Uterine smooth muscle cell (primary cell): ENCODE measurements at places on chromosomes 4 and X. TPM values are rescaled to one million over a fixed set of nuclear protein-coding genes. Genes with fewer than 3 reads are reported as not detected.

Gene DSPP
- not detected in 2 replicates for total RNA-seq

Gene F8A2
- total RNA-seq: not detected in 2 replicates

Gene TLR8
- total RNA-seq: not detected in 2 replicates

Gene TBX22
- not detected in 2 replicates for total RNA-seq

Gene CENPVL2
- not detected in 2 replicates for total RNA-seq

Gene IL2
- not detected in 2 replicates for total RNA-seq

Gene PPEF2
- total RNA-seq: under 0.01 TPM in 1 of 2 replicates, not detected in the other

Gene GAGE12E
- not detected in 2 replicates for total RNA-seq

Gene RAB40AL
- total RNA-seq: 0.22 and 0.37 TPM in 2 replicates

Gene CXCL8
- total RNA-seq: 1.5 and 6.3 TPM in 2 replicates

Gene EVC
- 37.2 and 59.4 TPM in 2 replicates for total RNA-seq

Gene AFF1
- total RNA-seq: 15.1 and 16.7 TPM in 2 replicates

Gene REELD1
- not detected in 2 replicates for total RNA-seq

Gene ETDB
- total RNA-seq: not detected in 2 replicates

Gene TMPRSS11B
- not detected in 2 replicates for total RNA-seq

Gene PTPN13
- total RNA-seq: 69.2 and 91.1 TPM in 2 replicates

Gene DCAF8L2
- total RNA-seq: not detected in 2 replicates

Gene ZBTB33
- total RNA-seq: 10.5 and 12.2 TPM in 2 replicates

Gene SPACA5
- total RNA-seq: not detected in 2 replicates

Gene TMSB15C
- total RNA-seq: 5.6 and 6.2 TPM in 2 replicates

Gene LPAR4
- total RNA-seq: 0.12 and 0.22 TPM in 2 replicates

Gene PHKA2
- 11.0 and 12.0 TPM in 2 replicates for total RNA-seq

Gene FGA
- 0.12 TPM in 1 of 2 replicates, not detected in the other for total RNA-seq

Gene ZMAT1
- 0.50 and 0.66 TPM in 2 replicates for total RNA-seq

Gene UGT2B17
- total RNA-seq: not detected in 2 replicates

Gene SMR3B
- total RNA-seq: not detected in 2 replicates

Gene EDA
- 0.50 and 1.1 TPM in 2 replicates for total RNA-seq

Gene SSX1
- total RNA-seq: not detected in 2 replicates

Gene KLB
- not detected in 2 replicates for total RNA-seq

Gene AREG
- 0.11 and 0.37 TPM in 2 replicates for total RNA-seq

Gene TCEAL9
- 145 and 153 TPM in 2 replicates for total RNA-seq
